Urinary bladder (tissue), 4 donors: ENCODE measurements at places on chromosomes 2 and 18.

DNA sequence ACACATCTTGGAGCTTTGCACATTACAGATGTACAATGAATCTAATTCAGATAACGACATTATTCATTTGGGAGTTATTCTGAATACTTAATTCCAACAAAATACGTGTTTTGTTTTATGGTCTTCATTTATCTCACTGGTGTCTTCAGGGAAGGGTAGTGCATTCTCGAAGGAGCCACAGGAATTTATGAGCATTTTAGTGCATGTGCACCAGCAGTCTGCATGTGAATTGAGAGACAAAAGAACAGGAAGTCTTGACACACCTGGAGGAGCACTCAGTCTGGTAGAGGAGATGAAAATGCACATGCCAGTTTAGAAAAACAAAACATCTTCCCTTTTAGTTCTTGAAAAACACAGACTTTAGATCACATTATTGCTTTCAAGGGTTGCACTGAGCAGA, 228.7 kb downstream of the LRATD1 start:
- no peak for DNase-seq

DNA sequence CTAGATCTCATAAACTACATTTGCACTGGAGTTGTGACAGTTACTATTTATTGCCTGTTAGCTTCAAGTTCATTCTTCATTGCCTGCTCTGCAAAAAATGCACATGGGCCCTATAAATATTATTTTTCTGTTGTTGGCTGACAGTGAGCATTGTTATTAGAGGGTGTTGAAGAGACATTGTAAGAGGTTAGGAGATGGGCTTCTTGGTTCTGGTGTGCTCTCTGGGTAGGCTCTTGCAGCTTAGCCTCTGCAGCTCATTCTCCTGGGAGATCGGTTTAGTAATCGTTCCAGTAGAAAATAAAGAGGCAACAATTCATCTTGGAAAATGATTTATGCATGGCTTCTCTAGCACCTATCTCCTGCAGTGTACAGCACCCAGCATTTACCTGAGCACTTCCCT, 113.8 kb upstream of the SCN7A start:
- DNase-seq: no peak

DNA sequence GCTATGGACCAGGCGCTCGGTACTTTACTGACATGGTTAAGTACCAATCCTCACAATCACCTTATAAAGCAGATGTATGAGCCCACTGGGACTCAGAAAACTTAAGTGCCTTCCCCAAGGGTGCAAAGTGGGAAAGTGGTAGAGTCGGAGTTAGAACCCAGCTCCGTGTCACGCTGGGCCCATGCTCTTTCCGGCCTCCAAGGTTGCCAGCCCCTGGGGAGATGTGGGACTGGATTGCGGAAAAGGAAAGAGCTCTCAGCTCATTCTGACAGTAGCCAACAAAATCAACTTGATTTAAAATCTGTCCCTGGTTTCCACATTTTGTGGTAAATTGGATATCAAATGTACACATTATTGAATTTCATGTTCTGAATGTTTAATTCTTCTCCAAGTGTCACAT, 403.8 kb downstream of the DCDC2C start:
- no peak for DNase-seq

DNA sequence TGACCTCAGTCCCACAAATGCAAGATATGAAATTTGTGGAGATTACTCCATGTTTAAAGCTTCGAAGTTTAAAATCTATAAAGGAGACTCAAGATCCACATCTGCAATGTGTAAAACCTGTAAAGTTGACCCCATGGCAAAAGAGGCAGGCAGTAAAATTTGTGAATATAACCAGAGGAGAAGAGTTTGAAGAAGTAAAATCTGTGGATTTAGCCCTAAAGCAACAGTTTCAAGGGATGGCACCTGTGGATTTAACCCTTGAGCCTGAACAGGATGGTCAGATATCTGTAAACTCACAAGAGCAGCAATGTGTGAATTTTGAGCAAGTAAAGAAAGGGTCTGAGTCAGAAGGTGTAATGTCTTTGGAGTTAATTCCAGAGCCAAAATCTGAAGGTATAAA, 11.2 kb upstream of the ZNF512 start:
- no peak for DNase-seq

- DNase-seq: no peak
These were observed 203.9 kb downstream of the C1D start for GRCh38 chr2:67858886-67859285.

DNA sequence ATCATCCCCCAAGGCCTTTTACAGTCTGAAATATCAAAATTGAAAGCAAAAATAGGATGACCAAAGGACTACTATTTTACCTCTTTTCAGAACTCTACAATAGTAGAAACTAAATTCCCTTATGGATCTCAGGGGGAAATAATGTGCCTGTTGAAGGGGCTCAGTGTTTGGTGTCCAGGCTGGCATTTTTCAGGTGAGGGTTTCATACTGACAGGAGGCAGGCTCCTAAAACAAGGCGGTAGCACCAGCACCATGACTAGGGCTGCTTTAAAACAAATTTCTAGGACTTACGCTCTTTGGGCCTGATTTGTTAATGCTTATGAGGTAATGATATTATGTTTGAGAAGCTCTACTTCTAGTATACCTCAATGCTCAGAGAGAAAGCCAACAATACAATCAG, 5.2 kb upstream of the BOLA3 start:
- DNase-seq: no peak

DNA sequence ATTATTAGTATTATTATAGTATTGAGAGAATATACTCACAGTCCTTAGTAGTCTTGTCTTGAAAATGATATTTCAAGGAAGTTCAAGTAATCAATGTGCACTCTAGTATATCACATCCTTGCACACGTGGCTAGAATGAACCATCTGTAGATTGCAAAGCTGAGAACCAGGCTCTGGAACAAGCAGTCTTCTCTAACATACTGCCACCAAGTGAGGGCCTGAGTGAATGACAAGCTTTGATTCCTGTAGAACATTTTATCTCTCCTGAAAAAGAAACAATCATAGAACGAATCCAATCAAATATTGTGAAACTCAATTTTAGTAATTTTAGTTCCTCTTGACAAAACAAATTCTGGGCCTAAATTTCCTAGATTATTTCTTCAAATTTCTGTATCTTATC, 55.3 kb upstream of the SULT1C3 start:
- no peak for DNase-seq

GRCh38 chr2:99572373-99573164, 82.8 kb upstream of the REV1 start:
- DNase-seq: no peak

DNA sequence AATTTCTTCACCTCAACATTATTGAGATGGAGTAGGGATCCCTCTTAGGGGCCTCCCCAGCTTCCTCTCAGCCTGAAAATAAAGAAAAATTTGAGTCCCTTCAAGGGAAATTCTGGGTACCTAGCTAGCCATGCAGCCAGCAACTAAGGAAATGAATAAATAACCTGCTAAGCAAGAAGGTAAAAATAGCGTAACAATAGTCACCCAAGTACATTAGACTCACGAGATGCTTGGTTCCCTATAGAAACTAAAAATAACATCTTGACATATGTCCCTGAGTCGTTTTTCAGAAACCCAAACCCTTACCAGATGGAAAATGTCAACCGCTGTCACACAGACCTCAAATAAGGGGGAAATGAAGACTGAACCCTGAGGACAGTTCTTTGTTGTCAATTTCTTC, 51.9 kb downstream of the CACNB4 start:
- DNase-seq: no peak

DNA sequence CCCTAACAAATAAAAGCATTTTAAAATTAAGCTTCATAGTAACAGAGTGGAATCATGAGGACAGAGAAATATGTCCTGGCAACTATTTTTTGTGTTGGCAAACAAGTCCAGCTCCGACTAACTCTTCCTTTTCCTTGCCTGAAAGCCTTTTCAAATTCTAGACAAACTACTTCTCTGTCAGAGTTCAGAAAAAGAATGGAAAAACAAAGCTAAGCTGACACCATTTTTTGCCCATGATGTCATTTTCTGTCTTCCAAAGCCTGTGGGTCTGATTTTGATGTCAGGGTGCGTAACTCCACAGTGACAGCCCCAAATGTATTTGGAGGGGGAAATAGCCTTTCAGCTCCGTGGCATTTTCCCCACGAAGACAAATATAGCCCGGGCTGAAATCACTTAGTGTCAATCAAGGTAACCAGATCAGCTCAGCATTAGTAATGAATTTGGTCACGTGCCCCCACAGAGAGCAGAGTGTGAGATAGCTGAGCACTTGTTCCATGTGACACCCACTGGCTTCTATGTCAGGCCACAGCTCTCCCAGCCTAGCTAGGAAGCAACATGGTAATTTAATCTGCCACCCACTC, 233.0 kb upstream of the SIX2 start:
- DNase-seq: no peak

DNA sequence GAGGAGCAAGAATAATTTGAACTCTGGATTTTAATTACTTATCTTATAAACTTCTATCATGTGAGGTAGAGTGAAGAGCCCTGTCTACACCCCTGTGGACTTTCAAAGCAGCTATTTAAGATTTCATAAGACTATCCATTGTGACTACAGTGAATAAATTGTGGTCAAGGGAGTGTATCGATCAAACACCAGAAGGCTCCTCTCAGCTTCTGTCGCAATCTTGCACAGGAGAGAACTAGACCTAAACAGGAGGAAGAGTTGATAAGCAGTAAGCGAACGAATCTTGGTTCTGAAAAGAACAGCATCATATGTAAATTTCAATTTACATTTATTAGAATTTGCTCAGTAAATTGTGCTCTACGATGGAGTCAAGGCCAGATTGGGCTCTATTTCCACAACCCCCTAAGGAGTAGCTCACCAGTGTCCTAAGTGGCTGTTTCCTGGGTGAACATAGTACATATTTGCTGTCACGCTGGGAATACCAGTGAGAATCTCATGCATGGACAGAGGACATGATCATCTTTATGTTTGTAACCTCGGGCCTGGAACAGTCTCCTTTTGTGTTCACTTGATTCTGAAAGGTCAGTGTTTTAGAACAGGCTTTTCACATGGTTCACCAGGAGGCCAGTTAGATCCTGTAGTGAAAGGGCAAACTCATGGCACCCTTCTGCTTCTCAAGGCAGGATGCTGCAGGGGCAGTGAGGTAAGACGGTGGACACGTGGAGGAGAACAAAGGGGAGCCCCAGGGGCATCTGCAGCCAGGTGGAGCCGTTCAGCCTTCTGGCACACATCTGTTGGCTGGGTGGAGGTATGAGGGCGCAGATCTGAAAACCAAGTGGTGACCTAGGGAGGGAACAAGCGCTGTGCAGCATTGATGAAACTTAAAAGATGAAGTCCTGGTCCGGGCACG, 33.3 kb downstream of the NPAS2 start:
- DNase-seq: no peak

GRCh38 chr2:13660231-13660630, 943.5 kb downstream of the TRIB2 start:
- DNase-seq: no peak

DNA sequence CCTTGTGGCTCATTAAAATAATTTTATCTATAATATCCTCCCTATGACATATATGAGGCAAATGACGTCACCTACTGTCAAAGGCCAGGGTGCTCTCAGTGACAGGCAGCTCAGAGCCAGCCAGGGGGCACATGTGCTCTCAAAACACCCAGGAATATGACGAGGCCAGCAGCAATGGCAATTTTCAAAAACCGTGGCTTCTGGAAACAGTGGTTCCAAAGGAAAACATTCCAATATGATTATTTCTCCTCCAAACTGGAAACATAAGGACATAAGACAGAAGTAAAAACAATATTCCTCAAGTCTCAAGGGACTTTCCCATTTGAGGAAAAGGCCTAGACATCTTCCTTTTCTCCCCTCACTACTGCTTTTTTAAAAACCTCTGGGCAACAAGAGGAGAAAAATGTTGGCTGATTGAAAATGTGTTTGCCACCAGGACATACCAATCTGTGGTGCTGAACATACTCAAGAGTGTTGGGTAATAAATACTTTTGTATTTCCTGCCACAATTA, 40.8 kb downstream of the RNF152 start:
- DNase-seq: no peak

DNA sequence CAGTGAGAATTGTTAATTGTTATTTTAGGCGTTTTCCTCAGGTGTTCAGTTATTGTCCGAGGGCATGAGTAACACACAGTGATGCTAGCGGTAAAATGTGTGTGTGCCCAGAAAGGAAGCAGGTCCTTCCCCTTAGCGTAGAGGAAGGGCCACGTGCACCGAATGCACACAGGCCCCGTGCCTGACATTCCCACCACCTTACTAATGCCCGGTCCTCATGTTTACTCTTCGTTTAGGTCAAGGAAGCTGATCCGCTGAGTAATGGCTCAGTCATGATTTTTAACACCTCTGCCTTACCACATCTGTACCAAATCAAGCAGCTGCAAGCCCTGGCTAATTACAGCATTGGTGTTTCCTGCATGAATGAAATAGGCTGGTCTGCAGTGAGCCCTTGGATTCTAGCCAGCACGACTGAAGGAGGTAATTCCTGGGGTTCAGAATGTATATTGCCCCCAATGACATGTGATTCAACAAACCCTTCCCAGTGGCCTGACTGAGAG, 76.7 kb downstream of the MERTK start:
- DNase-seq: no peak

DNA sequence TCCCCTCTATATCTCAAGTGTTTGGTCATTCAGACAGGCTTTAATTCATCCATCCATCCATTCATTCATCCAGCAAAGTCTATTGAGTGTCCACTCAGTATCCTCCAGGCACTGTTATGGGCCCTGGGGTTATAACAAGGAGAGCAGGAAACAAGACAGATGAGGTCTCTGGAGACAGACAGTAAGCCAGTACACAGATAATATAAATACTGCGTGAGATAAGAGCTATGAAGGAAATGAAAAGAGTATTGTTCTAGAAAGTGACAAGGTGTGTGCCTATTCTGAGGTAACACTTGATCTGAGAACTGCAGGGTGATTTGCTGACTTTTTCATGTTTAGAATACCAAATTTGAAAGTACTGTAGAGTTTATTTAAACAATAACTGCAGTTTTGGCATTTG, 98.3 kb downstream of the OSBPL6 start:
- DNase-seq: no peak

- no peak for DNase-seq
These were observed 257.3 kb upstream of the CXCR4 start for GRCh38 chr2:136375017-136375901.

- no peak for DNase-seq
These were observed 28.2 kb downstream of the BIN1 start for GRCh38 chr2:127078666-127079270.

GRCh38 chr2:184203661-184204060, 394.7 kb upstream of the ZNF804A start:
- no peak for DNase-seq

DNA sequence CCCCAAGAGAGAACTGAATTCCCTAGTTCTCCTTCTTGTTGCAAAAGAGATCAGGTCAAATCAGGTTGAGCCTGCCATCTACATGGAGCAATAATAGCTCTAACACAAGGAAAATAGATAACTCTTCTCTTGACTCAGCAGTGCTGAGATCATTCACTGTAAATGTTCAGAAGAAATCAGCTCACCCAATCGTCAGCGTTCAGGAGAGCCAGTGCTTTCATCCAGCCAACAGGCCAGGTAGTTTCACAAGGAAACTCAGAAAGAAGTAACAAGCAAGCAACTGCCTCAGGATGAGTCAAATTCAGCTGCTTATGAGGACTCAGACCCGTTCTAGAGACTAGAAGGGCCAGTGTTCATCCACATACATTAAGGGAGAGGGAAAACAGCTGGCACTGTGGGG, 5.9 kb downstream of the LMAN2L start:
- no peak for DNase-seq

GRCh38 chr2:136281281-136282114, 163.5 kb upstream of the CXCR4 start:
- no peak for DNase-seq
